Motor neuron (in vitro differentiated cells): ENCODE measurements at places on chromosomes 3 and 15. TPM values are rescaled to one million over a fixed set of nuclear protein-coding genes. Genes with fewer than 3 reads are reported as not detected.

DNA sequence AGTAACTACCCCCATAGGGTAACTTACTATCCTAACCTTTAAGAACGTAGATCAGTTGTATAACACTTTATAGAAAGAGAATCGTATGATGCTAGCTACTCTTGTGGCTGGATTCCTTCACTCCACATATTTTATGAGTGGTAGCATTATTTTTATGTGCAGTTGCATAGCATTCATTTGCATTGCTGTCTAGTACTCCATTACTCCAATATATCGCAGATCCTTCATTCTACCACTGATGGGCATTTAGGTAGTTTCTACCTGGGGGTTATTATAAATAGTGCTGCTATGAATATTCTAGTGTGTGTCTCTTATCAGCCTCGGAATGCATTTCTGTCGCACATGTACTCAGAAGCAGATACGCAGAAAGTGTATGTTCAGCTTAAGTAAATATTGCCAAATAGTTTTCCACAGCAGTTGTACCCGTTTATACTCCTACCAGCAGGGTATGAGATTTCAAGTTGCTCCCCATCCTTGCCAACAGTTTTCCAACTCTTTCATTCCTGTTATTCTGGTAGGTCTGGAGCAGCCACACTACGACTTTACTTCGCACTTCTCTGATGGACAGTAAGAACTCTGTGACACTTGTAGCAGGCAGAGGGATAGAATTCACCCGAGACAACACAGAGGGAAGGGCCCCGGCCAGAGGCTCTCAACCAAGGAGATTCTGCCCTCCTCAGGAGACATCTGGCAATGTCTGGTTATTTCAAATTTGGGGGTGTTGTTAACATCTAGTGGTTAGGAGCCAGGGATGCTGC, 9.8 kb upstream of the VGLL4 start:
- no peak for ATAC-seq

The TMEM212 gene
- total RNA-seq = 0.19 TPM in 1 of 2 replicates, not detected in the other

- ATAC-seq = peak; percentile 91
Measured at GRCh38 chr3:133674290-133674919, 12.7 kb upstream of the TOPBP1 start.

GRCh38 chr15:80202641-80203360, 49.2 kb downstream of the CTXND1 start:
- ATAC-seq = no peak

DNA sequence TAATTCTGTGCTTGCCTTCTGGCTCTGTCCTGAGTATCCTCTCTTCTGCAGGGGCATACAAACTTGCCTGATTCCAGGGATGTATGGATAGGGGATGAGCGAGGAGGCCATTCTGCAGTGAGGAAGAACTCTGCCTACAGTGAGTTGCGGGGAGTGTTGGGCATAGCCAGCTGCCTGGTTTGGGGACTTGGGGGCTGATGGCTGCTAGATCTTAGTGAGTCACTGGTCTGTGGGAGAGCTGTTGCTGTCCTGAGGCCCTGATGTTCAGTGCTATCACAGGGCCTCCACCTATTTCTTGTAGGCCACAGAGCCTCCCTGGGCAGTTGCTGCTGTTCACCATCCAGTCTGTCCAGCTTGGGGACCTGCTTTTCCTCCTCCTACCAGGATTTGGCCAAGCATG, 20.3 kb downstream of the CDAN1 start:
- ATAC-seq = no peak

DNA sequence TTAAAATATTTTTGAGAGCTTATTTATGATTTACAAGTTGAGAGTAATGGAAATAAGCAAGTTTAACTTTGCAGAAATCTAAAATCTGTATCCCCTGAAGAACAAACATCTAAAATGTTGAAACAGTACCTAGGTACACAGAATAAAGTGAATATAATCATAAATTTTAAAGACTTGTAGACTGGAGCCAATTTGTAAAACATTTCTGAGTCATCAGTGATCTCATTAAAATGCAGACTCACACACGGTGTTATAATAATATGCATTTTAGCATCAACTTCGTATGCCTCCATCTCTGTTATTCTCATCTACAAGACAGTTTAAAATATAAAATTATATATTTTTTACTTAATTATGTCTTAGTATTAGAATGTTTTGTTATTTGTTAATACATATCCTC, 399.5 kb upstream of the GOLIM4 start:
- peak; percentile 27 for ATAC-seq

- no peak for ATAC-seq
Measured at GRCh38 chr3:156764751-156765150, 61.4 kb upstream of the LEKR1 start.
